ENCODE measurements at places on chromosomes 7 and 10. TPM values are rescaled to one million over a fixed set of nuclear protein-coding genes. Genes with fewer than 3 reads are reported as not detected.

The ASB4 gene
- polyA plus RNA-seq: 0.09 TPM

The SPDYE9 gene
- polyA plus RNA-seq: not detected

The WIPF3 gene
- polyA plus RNA-seq: 1.2 TPM

The CYP3A7 gene
- polyA plus RNA-seq: not detected

The CACNA2D1 gene
- polyA plus RNA-seq: 0.86 TPM

The CADPS2 gene
- polyA plus RNA-seq: 14.8 TPM

The TDRD1 gene
- 0.13 TPM for polyA plus RNA-seq

The ZNF425 gene
- 1.3 TPM for polyA plus RNA-seq

The DOCK4 gene
- polyA plus RNA-seq: 3.0 TPM

The DNAH11 gene
- polyA plus RNA-seq: 0.30 TPM

The RET gene
- 0.75 TPM for polyA plus RNA-seq

The SHH gene
- 0.22 TPM for polyA plus RNA-seq

The PRPS1L1 gene
- not detected for polyA plus RNA-seq

The SNCG gene
- polyA plus RNA-seq: 7.0 TPM

The UPK3B gene
- 8.7 TPM for polyA plus RNA-seq

The SPDYE2B gene
- not detected for polyA plus RNA-seq

The OIT3 gene
- polyA plus RNA-seq: not detected

The GIMAP2 gene
- polyA plus RNA-seq: 5.9 TPM

The NANOS1 gene
- 1.6 TPM for polyA plus RNA-seq

The GPR141 gene
- polyA plus RNA-seq: 0.83 TPM

The HYAL4 gene
- not detected for polyA plus RNA-seq

The MEIG1 gene
- polyA plus RNA-seq: not detected

The CALHM3 gene
- not detected for polyA plus RNA-seq

The ZNF853 gene
- 2.0 TPM for polyA plus RNA-seq

The TRIL gene
- polyA plus RNA-seq: 1.7 TPM

The ALOX5 gene
- polyA plus RNA-seq: 23.4 TPM

The SLC13A1 gene
- not detected for polyA plus RNA-seq

The DMBT1 gene
- polyA plus RNA-seq: 0.03 TPM

The ANXA8L1 gene
- 5.6 TPM for polyA plus RNA-seq

The CYP26A1 gene
- polyA plus RNA-seq: not detected

The FAM149B1 gene
- 25.2 TPM for polyA plus RNA-seq

The DNTT gene
- polyA plus RNA-seq: not detected

The CCL24 gene
- polyA plus RNA-seq: 0.34 TPM

The SLIT1 gene
- polyA plus RNA-seq: 0.48 TPM

The PRKCQ gene
- 0.11 TPM for polyA plus RNA-seq

The COL17A1 gene
- polyA plus RNA-seq: 1.0 TPM

The EIF4H gene
- polyA plus RNA-seq: 223 TPM

The HECW1 gene
- 0.22 TPM for polyA plus RNA-seq

The VSTM4 gene
- 9.4 TPM for polyA plus RNA-seq

The MACROH2A2 gene
- 6.7 TPM for polyA plus RNA-seq

The ABCC2 gene
- 2.1 TPM for polyA plus RNA-seq

The IFRD1 gene
- polyA plus RNA-seq: 41.7 TPM

The PKD2L1 gene
- polyA plus RNA-seq: not detected

The CDNF gene
- 2.9 TPM for polyA plus RNA-seq

The KCNIP2 gene
- 219 TPM for polyA plus RNA-seq

The PDE6C gene
- polyA plus RNA-seq: not detected

Data from adipose tissue (tissue), 3 donors.